ENCODE measurements at places on chromosomes 6 and 20. TPM values are rescaled to one million over a fixed set of nuclear protein-coding genes. Genes with fewer than 3 reads are reported as not detected.

DNA sequence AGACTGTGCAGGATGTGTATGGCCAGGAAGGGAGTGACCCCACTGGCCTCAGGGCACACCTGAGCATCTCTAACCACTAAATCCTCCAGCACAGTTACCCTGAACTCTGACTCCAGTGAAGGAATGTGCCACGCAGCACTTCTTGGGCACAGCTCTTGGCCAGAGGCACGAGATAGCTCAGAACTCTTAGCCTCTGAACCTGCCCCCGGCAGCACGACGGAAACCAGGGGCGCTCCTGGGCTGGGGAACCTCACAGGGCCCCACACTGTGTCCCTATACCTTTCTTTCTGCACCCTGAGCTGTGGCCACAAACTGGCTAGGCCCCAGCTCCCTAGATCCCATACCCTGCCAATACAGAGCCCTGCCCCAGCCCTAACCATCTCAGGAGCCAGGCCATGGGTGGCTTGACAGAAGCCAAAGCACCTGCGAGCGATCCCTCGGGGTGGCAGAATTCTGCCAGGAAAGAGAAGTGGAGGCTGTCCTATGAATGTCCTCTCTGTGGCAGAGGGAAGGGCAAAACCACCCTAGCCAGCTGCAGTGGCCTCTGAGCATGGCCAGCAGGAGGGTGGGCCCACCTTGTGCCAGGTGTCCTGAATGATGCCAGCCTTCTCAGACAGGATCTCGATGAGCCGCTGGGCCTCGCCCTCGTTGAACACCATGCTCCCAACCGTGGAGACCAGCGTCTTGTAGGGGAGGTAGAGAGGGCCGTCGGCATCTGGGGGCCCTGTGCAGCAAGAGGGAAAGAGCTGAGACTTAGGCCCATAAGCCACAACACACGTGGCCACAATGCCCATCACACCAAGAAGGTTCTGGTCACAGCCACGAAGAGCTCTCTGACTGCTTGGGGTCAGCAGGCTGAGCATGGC, 39.4 kb downstream of the RRBP1 start:
- peak; percentile 35 for DNase-seq

The SLC17A9 gene
- 0.73 TPM for total RNA-seq

The ALDH5A1 gene
- 23.3 TPM for total RNA-seq

The UBE2C gene
- total RNA-seq = 1.1 TPM

- no peak for DNase-seq
Observed at GRCh38 chr6:52666071-52666470, 4.8 kb upstream of the TMEM14A start.

DNA sequence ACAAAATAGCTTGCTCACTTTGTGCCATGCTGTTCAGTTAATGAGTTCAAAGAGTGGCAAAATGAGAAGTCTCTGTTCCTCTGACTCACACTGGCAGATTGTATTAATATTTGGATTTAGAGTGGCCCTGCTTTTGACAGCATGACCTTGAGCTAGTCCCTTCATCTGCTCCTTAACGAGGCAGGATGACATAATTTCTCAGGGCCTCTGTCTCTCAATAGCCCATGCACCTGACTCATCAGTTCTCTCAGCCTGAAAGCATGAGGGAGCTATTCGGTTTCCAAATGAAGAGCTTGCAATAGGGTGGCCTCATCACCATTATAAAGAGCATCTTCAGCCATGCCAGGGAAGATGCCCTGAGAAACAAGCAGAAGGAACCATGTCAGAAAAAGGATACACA, 38.2 kb downstream of the CAP2 start:
- DNase-seq = no peak

The SULF2 gene
- 32.0 TPM for total RNA-seq

The FAM83D gene
- total RNA-seq = 0.35 TPM

DNA sequence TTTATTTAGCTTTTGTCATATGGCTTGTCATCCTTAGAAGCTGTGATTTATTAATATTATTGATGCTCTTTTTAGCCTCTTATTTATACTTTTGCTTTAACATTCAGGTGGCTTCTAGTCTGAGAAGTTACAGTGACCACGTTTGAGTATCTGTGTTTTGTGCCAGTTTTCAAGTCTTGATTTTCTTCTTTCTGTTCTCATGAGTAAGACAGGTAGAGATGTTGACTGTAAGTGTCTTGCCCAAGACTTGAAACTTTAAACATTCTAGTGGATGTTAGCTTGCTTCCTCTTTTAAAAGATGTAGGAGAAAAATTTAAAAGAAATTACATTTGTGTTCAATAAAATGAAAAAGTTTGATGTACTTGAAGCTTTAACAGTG, 122.6 kb downstream of the LRRC1 start:
- DNase-seq = no peak

DNA sequence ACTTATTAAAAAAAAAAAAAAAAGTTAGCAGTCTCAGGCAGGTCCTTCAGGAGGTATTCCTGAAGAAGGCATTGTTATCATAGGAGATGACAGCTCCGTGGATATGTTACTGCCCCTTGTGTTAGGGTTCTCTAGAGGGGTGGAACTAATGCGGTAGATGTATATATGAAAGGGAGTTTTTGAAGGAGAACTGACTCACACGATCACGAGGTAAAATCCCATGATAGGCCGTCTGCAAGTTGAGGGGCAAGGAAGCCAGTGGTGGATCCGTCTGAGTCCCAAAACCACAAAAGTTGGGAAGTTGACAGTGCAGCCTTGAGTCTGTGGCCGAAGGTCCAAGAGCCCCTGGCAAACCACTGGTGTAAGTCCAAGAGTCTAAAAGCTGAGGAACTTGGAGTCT, 103.4 kb downstream of the TULP4 start:
- DNase-seq = no peak

- DNase-seq = no peak
Observed at GRCh38 chr20:1267809-1268374, 1.8 kb downstream of the SNPH start.

Measured in Right ventricle myocardium superior (tissue), 1 donor.